ENCODE measurements at places on chromosomes 2 and 18.

DNA sequence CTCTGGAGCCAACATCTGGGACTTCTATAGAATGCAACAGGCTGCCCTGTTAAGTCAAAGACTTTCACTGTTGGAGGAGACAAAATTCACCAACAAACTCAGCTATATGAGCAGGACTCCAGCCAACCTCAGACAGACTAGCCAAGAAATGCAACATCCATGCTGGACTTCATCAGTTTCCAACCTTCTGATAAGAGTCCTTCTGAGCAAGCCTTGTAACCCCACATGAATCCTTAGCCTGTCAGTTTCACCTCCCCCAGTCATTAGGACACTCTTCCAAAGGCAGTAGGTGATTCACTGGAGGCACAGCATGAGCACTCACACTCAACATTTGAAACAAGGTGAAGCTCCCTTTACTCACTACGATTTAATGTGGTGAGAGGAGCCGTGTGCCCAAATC is 5.8 kb downstream of the TBC1D8 start:
- no peak for DNase-seq

- no peak for DNase-seq
Measured at GRCh38 chr2:82120654-82121053, 1816.1 kb upstream of the LRRTM1 start.

DNA sequence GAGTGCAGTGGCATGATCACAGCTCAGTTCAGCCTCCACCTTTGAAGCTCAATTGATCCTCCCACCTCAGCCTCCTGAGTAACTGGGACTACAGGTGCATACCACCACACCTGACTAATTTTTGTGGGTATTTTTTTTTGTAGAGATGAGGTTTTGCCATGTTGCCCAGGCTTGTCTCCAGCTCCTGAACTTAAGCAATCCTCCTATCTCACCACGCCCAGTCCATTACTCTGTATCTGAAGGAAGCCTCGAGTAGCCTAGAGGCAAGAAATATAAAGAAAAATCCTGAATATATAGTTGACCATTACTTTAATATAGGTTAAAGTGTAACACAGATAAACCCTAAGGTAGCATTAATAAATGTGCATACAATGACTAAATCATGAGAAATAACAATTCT is 686.8 kb upstream of the PIK3C3 start:
- no peak for DNase-seq

DNA sequence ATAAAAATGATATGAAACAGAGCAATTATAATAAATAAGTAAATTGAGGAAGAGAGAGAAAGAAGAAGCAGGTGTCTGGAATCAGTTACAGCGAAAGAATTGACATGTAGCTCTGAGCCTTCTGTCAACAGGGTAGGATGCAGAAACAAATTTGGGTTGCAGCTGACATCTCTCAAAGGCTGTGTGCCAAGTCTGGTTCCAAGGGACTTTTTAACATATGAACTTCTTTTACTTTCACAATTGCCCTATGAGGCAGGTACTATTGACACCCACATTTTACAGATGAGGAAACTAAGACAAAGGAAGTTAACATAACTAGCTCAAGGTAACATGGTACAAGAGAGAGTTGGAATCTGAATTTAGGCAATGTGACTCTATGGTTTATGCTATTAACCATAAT is 260.0 kb downstream of the ASXL3 start:
- DNase-seq: no peak

GRCh38 chr2:197372592-197372991 is 62.0 kb upstream of the ANKRD44 start:
- no peak for DNase-seq

DNA sequence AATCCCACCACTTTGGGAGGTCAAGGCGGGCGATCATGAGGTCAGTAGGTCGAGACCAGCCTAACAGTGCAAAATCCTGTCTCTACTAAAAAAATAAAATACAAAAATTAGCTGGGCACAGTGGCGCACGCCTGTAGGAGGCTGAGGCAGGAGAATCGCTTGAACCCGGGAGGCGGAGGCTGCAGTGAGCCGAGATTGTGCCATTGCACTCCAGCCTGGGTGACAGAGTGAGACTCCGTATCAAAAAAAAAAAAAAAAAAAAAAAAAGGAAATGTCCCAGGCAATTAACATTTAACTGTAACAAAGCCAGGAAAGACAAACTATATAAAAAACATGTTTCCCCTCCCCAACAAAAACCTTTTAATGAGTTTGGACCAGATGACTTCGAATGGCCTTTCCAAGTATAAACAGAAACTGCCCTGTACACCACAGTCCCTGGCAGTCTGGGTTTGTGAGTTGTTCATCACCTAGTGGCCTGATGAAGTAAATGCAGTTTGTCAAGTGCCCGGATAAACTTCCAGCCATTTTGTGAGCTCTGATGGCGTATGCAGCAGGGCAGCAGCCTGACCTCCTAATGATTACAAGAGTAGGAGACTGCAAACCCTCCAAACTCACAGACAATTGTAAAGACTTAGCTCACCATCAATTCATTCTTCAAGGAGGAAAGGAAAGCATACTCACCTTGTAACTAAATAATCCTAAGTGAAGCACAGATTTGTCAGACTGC is 16.6 kb upstream of the PCBP1 start:
- no peak for DNase-seq

- DNase-seq: no peak
Measured at GRCh38 chr2:38935568-38936172, 46.0 kb downstream of the ARHGEF33 start.

GRCh38 chr2:85976106-85976920 is 87.5 kb upstream of the ST3GAL5 start:
- no peak for DNase-seq

DNA sequence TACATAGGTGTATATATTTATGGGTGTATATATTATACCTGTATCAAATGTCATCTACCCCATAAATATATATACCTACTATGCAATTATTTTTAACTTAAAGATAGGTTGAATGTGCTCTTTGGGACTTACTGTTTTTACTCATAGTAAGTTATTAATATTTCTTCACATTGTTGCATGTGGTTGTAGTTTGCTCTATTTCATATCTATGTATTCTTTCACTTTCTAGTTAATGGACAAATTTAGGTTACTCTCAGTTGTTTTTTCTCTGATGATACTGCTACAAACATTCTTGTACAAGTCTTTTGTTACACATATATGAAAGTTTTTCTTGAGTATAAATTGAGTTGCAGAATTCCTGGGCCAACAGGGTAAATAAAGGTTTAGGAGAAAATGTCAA is 601.8 kb upstream of the ID2 start:
- no peak for DNase-seq

GRCh38 chr18:78228974-78229373 is 750.6 kb upstream of the SALL3 start:
- DNase-seq: no peak

DNA sequence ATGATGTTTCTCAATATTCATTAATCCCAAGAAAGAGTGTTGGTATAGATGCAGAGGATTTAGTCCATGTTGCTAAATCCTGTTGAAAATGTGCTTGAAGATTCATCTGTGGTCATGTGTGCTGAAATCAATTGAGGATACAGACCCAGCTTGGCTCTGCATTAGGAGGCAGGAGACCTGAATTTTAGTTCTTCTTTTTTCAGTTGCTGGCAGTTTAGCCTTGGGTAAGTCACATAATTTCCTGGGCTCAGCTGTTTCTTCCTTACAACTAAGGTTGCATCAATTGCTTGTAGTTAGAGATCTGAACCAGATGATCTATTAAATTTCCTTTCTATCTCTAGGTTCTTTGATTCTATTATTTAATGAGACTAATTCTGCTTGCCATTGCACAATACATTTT is 54.4 kb downstream of the SETBP1 start:
- DNase-seq: no peak

- DNase-seq: no peak
Measured at GRCh38 chr18:29176681-29177080, 999.8 kb upstream of the CDH2 start.

DNA sequence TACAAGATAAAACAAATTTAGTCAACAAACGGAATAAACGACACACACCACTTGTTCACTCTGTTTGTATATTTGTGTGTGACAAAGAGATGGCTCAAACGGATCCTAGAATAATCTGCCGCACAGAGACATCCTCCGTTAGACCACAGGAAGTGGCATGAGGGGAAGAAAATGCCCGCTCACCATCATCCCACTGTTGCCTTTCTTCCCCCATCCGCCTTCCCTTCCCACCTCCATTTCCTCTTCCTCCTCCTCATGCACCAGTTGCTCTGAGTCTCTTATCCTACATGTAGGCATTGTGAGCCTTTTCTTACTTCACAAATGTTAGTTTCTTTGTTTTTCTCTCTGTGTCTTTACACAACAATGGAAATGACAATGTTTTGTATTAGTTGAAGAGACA is 228.5 kb upstream of the SMIM21 start:
- DNase-seq: no peak

DNA sequence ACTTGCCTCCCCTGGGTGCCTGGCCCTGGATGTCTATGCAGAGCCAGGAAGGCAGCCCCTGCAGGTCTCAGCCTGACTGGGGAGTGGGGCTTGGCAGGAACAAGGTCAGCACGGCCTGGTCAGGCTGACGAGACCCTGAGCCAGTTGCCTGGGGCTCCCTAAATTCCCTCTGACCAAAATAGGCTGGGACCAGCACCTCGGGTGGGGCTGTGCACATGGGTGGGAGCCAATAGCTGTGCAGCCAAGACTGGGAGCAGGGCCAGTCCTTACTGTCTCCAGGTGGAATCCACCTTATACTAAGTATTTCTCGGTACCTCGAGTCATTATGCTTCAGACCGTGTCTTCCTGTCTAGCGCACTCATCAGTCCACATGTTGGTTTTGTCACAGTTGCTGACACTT is 11.4 kb upstream of the IL1R2 start:
- DNase-seq: no peak

DNA sequence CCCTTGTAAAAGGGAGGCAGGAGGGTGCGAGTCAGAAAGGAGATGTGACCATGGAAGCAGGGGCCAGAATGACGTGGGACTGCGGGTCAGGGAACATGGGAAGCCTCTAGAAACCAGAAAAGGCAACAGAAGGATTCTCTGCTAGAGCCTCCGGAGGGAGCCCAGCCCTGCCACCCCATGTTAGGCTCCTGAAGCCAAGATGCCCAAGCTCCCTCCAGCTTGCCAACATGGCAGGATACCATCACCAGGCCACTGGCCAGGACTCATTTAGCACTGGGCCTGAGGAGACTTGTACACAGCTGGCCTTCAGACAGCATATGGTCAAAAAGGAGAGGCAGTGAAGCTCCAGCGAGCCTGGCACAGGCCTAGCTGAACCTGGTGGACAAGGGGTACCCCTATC is 5.6 kb downstream of the TMEM247 start:
- no peak for DNase-seq

GRCh38 chr2:55862246-55862645 is 61.3 kb downstream of the EFEMP1 start:
- no peak for DNase-seq

DNA sequence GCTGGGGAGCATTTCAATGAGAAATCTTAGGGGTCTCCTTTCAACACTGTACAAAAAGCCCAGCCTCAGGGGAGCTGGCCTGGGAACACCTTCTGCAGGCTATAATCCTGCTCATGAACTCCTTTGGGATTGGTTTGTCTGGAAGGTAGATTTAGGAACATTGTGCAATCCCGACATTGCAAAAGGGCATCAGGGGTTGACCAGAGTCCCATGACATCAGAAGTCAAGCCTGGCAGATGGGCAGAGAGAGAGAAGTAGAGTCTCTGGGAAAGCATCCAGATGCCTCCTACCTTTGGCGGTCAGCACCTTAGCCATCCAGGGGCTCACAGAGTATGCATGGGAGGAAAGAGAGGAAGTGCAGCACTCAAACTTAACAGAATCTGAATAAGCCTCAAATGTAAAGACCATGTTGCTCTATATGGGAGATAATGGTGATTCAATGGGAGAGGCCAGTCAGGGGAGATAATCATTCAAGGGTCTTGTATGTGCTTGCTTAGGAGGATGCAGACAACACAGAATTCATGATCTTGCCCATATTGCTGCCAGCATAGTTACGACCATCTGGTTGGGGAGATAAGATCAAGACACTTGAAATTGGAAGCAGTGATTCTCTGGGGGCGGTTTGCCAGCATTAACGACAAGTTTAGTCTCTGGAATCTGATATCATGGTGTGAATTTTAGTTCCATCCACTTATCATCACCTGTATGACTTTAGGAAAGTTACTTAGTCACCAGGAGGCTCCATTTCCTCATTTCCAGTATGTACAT is 58.3 kb upstream of the UPP2 start:
- DNase-seq: no peak

DNA sequence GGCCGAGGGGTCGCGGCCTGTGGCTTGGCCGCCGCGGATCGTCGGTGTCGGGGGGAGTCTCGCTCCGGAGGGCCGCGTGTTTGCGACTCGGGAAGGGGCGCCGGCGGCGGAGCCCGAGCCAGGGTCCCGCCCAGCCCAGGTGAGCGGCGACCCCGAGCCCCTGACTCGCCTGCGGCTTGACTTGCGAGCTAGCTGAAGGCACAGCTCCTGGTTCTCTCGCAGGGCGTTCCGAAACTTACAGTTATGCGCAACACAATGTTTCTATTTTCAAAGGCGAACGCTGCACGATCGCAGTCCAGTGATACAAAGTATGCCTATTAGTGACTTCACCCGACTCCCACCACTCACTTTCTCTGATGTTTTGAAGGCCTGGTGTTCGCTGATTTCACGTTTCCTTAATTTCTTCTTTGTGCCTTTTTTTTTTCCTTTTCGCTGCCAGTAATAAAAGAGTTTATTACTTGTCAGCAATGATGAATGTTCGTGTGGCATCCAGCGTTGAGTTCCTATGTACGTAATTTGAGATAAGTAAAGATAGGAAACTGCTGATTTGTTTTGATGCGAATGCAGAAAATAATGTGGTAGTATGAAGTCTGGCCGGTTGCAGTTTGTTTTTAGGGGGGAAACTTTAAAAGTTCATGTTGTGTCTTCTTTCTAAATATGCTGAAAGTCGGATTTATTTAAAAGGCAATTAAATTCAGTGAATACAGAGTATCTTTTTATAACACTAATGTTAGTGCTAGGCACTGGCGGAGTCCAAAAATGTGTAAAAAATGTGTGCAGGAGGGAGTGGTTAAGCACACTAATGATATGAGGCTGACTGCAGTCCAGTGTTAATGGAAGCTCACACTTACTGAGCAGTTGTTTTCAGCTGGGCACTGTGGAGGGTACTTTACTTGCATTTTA is 706 bp downstream of the UBXN2A start:
- DNase-seq: no peak

DNA sequence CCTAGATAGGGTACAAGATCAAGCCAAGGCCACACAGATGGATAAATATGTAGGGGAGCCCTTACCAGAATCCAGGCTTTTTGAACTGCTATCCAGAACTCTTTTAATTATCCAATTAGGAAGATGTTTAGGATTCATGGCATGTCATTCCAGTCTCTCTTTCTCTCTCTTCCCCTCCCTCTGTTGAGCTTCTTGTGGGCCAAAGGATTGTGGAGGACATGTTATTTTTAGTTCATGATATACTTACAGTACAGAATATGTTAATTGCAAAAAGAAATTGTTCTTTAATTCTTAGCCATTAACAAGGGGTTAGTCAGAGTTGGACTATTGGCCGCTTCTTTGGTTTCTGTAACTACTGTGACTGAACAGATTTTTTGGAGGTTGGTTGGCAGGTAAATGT is 113.0 kb downstream of the SETBP1 start:
- no peak for DNase-seq

DNA sequence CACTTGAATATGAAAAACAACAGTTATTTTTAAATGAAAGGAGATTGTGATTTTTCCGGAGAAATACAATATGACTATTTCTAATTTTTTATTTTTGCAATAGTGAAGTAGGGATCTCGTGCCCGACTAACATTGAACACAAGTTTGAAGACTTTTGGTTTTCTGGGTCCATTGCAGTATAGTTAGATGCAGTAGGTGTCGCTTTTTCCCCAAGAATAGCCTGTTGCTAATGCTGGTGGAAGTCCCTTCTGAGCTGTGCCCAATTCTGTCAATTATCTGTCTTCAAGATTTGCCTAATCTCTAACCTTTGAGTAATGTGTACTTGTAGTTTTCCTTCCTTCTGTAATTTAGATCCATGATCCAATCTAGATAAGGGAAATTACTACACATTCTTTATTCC is 36.5 kb downstream of the SEMA4F start:
- DNase-seq: no peak
